ENCODE measurements at places on chromosomes 16 and 17. TPM values are rescaled to one million over a fixed set of nuclear protein-coding genes. Genes with fewer than 3 reads are reported as not detected.

Gene CCL14
- 19.5 TPM for total RNA-seq

Gene SLFN14
- total RNA-seq, result not detected

Gene KRTAP2-3
- total RNA-seq, result not detected

Gene FOXC2
- total RNA-seq, result not detected

- DNase-seq, result no peak
Observed at GRCh38 chr16:65386672-65387071, 264.8 kb upstream of the CDH11 start.

DNA sequence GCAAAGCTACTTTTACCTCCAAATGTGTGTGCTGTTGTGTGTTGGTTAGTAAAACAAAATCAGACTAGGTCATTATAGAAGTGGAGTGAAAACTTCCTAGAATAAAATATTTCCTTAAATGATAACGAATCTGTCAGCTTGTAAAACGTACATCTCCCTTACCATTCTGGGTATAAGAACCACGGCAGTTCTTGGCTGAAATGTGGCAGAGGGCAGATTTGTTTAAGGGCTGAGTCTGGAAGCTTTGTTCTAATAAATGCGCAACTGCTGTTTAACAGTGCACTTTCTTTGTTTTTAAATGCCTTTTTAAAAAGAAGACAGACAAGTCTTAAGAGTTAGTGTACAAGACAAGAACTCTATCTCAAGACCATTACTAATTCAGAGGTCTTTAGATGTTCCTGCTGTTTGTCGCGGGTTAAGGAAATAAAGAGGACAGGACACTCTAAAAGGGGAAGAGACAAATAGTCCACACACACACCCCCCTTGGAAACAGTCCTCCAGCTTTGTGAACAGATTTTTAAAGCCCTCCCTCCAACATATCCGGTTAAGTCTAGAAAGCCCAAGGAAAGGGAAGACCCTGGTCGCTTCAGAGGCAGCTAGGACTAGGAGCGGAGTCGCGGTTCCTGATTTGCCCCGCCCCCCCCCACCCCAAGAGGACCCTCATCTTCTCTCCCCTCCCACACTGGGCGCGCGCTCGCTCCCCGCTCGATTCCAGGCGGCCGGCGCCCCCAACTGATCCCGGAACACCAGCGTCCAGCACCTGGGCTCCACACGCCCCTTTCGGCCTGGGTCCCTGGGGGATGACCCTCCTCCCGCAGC lies 658 bp downstream of the SYNRG start:
- no peak for DNase-seq

GRCh38 chr17:78806451-78806850 lies 24.4 kb upstream of the CYTH1 start:
- no peak for DNase-seq

- DNase-seq, result no peak
Observed at GRCh38 chr17:17523731-17524490, 27.7 kb upstream of the RASD1 start.
